ENCODE measurements at places on chromosomes 5 and 9.

DNA sequence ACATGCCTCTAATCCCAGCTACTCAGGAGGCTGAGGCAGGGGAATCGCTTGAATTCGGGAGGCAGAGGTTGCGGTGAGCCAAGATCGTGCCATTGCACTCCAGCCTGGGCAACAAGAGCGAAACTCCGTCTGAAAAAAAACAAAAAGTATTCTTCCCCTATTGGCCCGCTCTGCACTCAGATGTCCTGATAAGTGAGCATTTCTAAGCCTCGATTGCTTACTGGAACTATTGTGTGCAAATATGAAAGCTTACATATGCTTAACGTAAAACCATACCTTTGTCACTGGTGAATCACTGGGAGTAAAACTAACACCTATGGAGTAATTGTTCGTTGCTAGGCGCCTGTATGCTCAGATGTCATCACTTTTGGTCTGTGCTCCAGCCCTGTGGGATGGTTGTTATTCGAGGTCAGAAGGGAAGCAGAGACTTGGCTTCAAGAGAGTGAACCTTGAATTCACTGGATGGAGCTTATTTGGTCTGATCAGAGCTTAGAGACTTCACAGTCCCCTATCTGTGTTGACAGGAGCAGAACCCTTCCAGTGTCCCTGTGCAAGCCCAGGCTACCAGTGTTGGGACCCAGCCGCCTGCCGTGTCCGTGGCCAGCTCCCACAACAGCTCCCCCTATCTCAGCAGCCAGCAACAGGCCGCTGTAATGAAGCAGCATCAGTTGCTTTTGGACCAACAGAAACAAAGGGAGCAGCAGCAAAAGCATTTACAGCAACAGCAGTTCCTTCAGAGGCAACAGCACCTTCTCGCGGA, 25.3 kb upstream of the LTC4S start:
- DNase-seq = no peak

GRCh38 chr9:89748831-89749499, 144.2 kb downstream of the GADD45G start:
- DNase-seq = no peak

DNA sequence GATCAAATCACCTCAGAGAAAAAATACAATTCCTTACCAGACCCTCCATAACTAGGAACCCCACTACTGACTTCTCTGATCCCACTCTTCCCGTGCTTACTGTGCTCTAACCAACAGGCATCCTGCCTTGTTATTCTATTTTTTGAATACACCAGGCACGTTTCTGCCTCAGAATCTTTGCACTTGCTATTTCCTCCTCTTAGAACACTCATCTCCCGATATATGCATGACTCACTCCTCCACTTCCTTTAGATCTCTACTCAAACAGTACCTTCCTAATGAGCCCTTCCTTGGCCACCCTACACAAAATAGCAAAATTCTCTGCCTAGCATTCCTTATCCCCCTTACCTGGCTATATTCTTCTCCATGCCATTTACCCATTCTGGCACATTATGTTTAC, 43.9 kb downstream of the MAPKAP1 start:
- DNase-seq = no peak

DNA sequence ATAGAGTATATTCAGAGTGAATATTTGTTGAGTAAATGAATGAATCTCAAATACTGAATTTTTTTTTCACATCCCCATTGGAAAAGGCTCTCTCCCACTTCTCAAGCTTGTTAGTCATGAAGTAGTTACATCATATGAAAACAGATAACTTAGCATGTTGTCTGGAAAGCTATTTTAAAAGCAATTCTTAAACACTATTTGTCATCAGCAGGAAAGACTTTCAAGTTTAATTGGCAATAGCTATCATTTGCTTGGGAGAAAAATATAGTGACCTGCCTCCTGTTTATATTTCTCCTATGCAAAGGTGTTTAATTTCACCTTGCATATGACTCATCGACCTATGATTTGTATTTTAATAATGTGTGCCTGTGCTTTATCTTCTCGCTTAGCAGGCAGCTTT, 499.8 kb upstream of the GRIA1 start:
- DNase-seq = no peak

DNA sequence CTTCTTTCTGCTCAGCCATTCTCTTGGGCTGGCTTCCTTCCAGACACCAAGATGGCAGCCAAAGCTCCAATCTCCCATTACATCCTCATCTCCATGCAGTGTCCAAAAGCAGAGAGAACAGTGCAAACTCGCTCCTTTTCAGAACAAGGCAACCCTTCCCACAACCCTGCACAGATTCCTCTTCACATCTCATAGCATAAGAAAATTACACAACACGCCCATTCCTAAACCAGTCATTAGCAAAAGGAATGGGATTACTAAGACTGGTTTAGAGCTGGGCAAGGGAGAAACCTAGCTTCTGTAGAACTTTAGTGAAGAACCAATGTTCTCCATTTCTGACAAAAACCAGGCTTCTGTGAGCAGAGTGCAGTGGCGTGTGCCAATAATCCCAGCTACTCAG, 51.5 kb upstream of the CTNNA1 start:
- DNase-seq = no peak

GRCh38 chr9:69986970-69987369, 56.7 kb upstream of the MAMDC2 start:
- DNase-seq = no peak

DNA sequence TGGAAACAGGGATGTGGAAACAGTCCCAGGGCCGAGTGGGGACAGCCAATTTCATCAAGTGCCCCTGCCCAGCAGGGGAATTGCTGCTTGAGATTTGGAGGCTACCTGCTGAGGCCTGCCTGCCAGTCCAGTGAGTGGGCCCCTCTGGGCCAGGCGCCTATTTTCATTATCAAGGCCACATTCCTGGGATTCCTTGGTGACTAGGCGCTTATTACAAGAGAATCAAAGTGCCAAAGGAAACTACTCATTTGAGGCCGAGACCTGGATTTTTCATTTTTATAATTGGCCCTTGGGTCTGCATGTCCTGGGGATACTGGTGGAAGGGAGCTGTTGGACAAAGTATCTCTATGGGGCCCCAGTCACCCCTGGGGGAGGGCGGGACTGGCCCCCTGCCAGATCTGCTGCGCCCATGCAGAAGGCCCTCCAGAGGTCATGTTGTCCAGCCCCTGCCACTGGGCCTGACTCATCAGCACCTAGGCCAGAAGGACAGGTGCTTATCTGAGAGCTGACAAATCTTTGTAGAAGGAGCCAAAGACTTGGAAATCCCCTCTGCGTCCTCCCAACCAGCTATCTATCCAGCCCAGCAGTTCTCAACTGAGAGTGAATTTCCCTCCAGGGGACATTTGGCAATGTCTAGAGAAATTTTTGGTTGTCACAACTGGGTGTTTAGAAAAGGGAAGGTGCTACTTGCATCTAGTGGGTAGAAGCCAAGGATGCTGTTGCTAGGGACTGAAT, 45.6 kb downstream of the FOXI1 start:
- DNase-seq = peak; percentile 47

DNA sequence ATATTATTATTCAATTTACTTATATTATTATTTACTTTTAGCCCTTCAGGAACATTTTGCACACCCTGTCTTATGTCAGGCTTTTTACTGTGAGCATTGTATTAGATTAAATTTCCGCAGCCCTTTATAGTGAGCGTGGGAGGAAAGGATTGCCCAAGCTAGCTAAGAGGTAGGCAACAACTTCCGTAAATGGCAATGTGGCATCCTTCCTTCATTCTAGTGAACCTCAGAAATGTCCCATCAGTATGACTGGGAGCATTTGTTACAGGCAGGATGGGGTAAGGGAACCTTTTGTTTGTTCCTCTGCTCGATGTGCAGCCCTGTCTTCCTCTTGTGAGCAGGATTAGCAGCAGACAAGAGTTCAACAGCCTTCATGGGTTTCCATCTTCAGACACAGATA, 6.2 kb upstream of the CD180 start:
- no peak for DNase-seq

GRCh38 chr5:94705427-94705826, 87.0 kb downstream of the SLF1 start:
- DNase-seq = no peak

DNA sequence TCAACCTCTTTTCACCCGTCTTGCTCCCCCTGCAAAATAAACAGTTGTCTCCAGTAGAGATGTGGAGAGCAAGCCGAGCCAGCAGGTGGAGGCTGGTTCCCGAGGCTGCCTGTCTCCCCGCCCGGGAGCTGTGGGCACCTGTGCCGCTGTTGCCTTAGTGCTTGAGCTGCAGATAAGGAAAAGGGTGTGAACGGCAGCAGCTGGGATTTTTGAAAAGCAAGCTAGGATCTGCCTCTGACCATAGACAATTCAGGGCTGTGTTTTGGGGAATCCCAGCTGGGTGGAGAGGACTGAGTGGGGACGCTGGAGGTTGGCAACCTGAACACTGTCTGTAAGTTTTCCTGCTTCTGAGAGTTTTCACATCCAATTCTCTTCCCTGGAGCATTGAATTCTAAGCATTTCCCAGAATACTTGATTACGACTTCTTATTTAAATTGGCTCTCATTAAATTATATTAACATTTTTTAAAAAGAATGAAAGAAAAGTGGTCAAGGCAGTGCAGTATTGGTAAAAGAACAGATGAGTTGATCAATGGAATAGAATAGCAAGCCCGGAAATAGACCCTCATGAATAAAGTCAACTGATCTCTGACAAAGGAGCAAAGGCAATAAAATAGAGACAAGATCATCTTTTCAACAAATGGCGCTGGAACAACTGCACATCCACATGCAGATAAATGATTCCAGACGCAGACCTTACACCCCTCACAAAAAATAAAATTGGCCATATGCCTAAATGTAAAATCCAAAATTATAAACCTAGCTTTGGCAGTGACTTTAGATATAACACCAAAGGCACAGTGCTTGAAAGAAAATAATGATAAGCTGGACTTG, 9.7 kb downstream of the WNK2 start:
- DNase-seq = no peak

DNA sequence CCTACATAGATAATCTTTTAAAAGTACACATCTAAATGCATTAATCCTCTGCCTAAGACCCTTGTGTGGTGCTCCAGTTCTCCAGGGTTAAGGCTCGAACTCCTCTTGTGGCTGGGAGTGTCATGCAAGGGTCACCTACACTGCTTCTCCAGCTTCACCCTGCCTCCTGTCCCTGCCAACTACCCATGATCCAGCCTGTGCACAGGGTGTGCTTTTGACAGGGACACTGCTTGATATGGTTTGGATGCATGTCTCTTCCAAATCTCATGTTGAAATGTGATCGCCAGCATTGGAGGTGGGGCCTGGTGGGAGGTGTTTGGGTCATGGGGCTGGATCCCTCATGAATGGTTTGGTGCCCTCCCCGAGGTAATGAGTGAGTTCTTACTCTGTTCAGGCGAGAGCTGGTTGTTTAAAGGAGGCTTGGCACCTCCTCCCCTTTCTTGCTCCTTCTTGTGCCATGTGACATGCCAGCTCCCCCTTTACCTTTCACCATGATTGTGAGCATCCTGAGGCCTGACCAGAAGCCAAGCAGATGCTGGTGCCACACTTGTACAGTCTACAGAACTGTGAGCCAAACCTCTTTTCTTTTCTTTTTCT, 48.5 kb downstream of the SLC22A5 start:
- DNase-seq = no peak

- DNase-seq = no peak
These were observed 647.2 kb downstream of the PDE4D start for GRCh38 chr5:59246145-59246869.

GRCh38 chr5:173204185-173204979, 30.6 kb downstream of the NKX2-5 start:
- no peak for DNase-seq

GRCh38 chr5:125559296-125559695, 812.9 kb upstream of the ZNF608 start:
- peak; percentile 65 for DNase-seq

DNA sequence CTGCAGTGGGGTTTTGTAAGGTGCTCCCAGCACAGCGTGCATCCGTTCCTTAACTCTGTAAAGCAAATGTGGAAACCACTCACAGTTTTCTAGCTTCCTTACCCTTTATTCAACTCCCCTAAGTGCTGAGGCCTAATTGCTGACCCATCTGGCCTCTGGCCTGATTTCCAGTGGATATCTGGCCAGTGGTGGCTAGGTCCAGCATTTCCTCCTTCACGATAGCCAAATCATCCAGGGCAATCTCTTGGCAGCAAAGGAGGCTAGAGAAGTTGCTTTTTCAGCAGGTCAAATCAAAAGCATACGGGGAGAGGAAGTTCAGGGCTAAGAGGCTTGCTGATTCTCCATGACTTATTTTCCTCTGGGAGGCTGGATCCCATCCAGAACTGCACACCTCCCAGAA, 286.3 kb upstream of the VLDLR start:
- DNase-seq = no peak

DNA sequence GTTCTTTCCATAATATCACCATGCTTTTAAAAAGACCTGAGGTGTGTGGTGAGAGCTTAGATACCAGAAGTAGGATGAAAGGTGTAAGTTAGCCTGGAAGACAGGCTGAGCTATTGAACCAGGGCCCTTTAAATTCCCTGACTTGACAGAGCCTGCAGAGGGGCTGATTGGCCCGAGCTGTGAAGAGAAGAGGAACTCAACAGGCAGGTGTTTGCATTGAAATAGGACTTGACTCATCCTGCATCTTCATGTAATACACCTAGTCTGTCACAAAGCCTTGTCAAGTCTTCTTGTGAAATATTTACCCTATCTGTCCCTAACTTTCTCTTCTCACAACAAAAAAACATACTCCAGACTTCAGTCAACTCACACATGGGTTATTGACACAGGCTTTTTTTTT, 16.6 kb upstream of the ANP32B start:
- DNase-seq = no peak

DNA sequence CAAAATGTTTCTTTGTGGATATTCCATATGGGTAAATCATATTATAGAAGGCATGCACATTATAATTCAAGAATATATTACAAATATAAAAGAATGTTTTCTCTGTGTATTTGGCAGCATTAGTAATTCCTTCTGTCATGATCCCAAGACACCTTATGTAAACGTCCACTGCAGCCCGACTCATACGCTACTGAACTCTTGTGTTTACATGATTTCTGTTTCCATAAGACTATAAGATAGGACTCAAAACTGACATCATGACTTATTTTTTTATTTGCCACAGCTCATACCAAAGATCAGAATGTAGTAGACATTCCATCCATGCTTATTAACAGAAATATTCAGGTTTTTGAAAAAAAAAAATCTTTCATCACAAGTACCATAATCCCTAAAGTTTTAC, 234.1 kb downstream of the AP3B1 start:
- no peak for DNase-seq

- DNase-seq = no peak
These were observed 7.2 kb downstream of the PCDHGC5 start for GRCh38 chr5:141496038-141496437.

GRCh38 chr5:40521925-40522324, 157.8 kb upstream of the PTGER4 start:
- no peak for DNase-seq

- DNase-seq = no peak
These were observed 662.9 kb upstream of the ZNF608 start for GRCh38 chr5:125409234-125409860.

- DNase-seq = no peak
These were observed 71.9 kb downstream of the MFAP3 start for GRCh38 chr5:154110716-154111115.

Measured in amniotic stem cell (primary cell).